ENCODE measurements at places on chromosomes 2 and 18. TPM values are rescaled to one million over a fixed set of nuclear protein-coding genes. Genes with fewer than 3 reads are reported as not detected.
A peak's percentile ranks its signal among the peaks of the same experiment; 100 is the strongest.

GRCh38 chr2:16972276-16972675 is 306.6 kb upstream of the CYRIA start:
- no peak for DNase-seq

- DNase-seq: no peak
These were observed 7.8 kb downstream of the ACMSD start for GRCh38 chr2:134846213-134846612.

GRCh38 chr2:240593703-240594451 is 7.3 kb downstream of the CAPN10 start:
- no peak for DNase-seq

DNA sequence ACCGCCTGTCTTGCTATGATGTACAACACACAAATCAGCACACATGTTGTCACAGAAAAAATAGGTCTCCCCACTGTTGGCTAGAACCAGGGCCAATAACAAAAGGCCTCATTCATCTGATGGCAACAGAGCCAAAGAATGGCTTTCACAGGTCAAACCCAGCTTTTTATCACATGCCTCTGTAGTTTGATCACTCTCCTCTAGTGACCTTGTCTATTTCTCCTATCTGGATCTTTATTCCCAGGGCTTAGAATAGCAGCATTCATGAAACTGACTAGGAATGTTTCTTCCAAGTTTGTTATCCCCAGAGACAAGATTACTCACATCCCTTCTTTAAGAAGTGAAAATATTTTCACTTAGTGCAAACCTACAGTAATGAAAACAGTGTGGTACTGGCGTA is 285.8 kb upstream of the GYPC start:
- no peak for DNase-seq

DNA sequence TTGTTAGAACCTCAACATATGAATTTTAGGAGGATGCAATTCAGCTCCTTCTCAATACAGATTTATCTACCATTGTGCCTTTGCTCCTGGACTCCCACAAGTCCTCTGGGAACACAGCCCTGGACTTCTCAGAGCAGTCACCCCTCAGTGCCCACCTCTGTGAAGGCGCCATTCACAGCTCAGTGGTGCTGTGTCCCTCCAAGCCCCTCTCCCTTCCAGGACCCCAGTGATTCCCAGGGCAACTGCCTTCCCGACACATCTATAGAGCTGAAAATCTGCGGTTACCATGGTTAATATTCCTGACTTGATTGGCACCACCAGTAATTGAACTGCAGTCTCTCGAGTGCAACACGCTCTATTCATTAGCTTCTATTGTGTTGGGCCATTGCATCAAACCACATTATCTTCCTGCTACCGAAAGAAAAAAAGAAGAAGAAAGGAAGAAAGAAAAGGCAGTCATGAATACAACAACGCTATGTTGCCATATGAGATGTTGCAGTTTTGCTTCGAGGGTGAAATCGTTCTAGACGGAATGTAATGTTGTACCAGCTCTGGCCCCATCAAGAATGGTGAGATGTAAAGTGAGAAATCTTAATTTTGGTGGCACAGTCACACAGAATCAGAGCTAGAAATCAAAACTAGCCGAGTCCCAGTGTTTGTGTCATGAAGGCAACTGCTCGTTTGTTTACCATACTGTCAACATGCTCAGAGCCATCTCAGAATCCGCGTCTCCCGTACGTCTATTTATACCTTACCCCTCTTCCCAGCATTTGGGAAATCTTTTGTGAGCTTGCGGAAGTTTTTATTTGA is 524.0 kb upstream of the ID2 start:
- no peak for DNase-seq

- DNase-seq: no peak
These were observed 5.4 kb downstream of the SIX2 start for GRCh38 chr2:45003579-45004551.

DNA sequence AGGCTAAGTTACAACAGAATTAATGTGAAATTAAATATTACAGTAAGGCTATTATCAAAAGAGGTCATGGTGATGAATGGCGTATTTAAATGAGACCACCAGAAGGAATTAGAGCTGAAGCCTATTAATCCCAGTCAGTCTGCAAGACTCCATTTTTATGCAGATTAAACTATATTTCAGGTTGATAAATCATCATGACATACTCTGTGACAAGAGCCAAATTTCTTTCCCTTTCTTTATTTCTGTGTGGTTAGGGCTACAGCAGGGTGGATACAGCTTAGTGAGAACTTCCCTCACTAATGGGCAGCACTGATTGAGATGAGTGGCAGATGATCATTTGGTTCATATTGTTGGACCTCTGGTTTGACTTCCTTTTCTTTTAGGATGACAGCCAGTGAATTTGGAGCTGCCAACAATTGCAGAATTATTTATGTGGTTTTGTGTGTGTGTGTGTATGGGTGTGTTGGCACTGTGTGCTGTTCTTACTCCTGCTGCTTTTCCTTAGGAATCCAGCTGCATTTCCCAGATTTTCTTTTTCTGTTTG is 481.3 kb downstream of the PIK3C3 start:
- DNase-seq: no peak

- no peak for DNase-seq
These were observed 43.8 kb upstream of the KCNE4 start for GRCh38 chr2:223008162-223008561.

GRCh38 chr2:224832207-224832606 is 116.0 kb upstream of the CCDC195 start:
- DNase-seq: no peak

GRCh38 chr2:222715742-222716141 is 44.3 kb downstream of the MOGAT1 start:
- peak; percentile 39 for DNase-seq

GRCh38 chr2:119249311-119249710 is 25.7 kb downstream of the STEAP3 start:
- no peak for DNase-seq

- no peak for DNase-seq
These were observed 605.2 kb upstream of the ID2 start for GRCh38 chr2:8076448-8077342.

DNA sequence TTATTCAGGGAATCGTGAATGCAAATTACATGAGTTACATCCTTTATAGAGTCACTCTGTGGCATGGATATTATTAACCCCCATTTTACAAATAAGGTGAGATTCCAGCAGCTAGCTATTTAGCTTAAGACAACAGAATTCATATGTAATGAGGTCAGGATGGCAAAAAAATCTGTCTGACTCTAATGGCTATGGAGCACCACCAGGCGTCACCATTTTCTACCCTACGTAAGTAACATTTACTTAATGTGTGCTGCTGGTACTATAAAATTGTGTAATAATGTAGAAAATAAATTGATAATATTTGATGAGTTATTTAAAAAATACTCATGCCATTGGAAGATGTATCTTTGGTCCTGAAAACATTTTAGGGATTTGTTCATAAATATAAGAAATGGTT is 2040.1 kb upstream of the LRRTM1 start:
- no peak for DNase-seq

DNA sequence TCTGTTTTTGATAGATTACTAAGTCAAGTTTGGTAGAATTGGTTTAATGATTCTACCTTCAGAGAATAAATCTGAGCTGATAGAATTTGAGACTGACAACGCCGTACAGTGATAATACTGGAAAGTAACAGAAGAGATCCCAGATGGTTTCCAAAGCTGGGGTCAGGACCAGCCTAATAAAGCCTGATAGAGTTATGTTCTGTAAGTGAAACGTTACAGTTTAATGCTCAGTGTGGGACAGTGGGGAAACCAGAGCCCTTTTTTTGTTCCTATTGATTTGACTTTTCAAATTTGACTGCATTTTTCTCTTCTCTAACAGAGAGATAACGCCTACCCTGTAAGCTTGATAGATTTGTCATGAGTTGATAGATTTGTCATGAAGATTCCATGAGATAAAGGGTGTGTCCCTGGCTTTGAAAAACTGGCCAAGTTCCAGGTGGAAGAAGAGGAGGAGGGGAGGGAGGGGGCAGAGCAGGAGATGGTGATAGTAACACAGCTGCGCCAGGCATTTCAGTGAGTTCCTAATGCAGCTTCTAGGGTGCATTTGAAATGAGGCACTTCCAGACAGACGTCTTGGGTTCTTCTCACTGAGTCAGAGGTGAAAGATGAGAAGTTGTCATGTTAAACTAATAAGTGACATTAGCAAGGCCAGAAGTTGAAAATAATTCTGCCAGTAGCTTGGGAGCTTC is 65.1 kb downstream of the CERS6 start:
- DNase-seq: no peak

GRCh38 chr2:47075361-47076125 is 79.6 kb downstream of the STPG4 start:
- DNase-seq: no peak

DNA sequence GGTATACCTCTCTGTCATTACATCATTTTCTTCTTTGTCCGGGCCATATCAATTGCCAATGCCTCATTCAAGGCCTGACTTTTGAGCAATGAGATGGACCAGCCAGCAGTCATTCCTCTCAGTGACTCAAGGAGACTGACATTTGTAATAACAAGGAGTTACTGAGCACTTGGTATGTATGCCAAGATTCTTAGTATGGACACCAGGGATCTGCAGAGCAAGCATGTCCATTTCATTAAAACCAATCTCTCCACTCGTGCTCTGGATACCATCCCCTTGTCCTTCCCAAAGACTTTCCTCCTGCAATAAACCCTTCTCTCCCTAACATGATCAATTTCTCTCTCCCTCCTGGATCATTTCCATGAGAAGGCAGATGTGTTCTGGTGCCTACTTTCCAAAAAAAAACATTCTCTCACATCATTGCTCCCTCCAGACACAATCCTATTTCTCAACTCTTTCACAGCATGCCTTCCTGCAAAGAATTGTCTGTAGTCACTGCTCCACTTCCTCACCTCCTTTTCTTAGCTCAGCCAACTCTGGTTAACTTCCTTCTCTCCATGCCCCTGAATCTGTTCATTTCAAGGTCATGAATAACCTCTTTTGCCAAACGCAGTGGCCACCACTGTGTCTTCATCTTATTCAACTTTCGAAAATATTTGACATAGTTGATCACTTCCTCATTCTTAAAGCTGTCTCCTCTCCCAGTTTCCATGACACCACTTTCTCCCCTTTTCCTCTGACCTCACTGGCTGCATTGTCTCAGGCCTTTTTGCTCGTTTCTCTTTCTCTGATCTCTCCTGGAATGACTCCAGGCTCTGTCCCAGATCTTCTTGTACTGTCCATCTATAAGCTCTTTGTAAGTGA is 102.8 kb upstream of the CYP1B1 start:
- DNase-seq: no peak

GRCh38 chr2:10661846-10662245 is 27.9 kb downstream of the NOL10 start:
- no peak for DNase-seq

DNA sequence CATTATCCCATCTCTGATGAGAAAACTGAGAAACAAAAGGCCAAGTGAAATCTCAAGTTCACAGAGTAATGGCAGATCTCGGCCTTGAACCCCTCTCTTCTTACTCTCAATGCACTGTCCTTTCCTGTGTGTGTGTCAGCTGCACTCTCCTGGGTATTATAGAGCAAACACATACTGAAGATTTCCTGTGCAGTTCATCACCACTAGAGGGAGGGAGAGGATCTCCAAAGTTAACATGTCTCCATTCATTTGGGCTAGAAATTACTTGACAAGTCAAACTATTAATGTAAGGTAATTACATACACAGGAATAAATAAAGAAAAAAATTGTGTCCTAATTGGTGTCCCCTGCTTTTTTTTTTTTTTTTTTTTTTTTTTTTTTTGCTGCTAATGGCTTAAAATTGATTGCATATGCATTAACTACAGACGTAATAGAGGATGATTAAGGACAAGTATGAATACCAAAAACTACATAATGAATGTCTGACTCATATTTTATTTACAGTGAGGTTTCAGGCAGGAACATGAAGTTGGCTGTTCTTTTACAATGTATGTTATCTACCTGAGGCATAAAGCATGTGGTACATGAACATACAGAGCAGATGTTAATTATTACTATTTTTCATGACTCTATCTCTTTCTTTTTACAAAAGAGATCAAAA is 269.2 kb downstream of the NYAP2 start:
- DNase-seq: peak; percentile 67

DNA sequence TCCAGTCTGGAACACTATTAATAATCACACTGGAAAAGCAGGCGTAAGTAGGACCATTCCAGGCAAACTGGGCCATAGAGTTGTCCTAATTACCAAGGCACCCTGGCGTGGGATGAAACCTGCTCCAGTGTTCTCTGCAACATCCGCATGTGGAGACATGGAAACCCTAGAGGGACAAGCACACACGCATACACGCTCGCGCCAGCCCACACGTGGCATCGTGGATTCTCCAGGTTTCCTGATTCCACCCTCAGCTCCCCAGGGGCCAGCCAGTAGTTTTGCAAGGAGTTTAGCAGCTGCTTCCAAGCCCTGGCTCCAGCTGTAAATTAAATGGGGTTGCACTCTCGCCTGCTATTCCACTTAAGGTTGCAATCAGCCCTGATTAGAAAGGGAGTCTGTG is 127.7 kb downstream of the DYSF start:
- no peak for DNase-seq

DNA sequence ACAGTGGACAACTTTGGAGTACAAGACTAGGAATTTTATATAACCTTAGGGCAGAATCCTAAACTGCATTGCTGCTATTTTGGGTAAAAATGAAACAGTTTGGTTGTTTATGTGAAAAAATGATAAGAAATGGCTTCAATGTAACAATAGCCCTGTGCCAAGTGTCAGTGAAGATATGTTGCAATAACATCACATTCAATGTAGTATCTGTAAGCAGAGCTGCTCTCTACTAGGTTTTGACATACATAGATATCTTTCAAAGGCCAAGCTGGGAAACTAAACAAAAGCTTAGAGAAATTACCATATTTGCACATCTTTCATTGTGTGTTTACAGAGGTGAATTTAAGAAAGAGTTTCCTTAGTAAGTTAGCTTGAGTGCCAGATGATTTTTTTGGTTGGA is 135.0 kb upstream of the DOK6 start:
- no peak for DNase-seq

GRCh38 chr2:71503837-71504236 is 50.5 kb downstream of the DYSF start:
- no peak for DNase-seq

- no peak for DNase-seq
These were observed 74.6 kb downstream of the PID1 start for GRCh38 chr2:229196448-229196847.

- no peak for DNase-seq
These were observed 3.3 kb downstream of the PDCD1 start for GRCh38 chr2:241855245-241855887.

SIX3 gene
- not detected for total RNA-seq

UGT1A3 gene
- total RNA-seq: not detected

PLA2R1 gene
- not detected for total RNA-seq

TMEM37 gene
- not detected for total RNA-seq

BMP10 gene
- total RNA-seq: not detected

TTC27 gene
- 25.8 TPM for total RNA-seq

GALNT5 gene
- total RNA-seq: not detected

HNMT gene
- 0.12 TPM for total RNA-seq

LRATD1 gene
- not detected for total RNA-seq

All from B cell (primary cell).